ENCODE measurements at places on chromosomes 3 and 15. TPM values are rescaled to one million over a fixed set of nuclear protein-coding genes. Genes with fewer than 3 reads are reported as not detected.

DNA sequence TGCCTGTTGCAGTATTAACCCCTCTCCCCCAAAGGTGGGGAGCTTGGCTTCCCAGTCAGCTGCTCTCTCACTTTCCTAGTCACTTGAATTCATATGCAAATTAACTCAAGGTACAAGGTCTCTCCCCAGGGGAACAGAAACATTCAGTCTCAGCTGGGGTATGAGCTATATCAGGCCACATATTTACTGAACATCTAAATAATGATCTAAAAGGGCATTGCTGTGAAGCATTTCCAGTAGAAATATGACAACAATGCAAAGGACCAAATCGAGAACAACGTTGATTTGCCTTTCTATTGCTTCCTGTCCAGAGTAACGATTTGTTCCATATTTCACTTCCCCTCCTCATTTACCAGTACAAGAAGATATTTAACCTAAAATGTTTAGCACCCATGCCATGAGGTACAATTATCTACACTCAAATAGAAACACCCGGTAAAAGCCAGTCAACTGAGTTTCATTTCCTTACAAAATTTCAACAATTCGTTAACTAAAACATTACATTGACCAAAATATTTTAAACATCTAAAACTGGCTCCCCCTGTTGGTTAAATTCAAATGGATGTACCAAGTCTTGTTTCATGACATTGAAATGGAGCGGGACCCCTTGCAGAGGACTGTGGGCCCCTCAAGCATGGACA, 36.5 kb upstream of the KLHL6 start:
- no peak for DNase-seq

DNA sequence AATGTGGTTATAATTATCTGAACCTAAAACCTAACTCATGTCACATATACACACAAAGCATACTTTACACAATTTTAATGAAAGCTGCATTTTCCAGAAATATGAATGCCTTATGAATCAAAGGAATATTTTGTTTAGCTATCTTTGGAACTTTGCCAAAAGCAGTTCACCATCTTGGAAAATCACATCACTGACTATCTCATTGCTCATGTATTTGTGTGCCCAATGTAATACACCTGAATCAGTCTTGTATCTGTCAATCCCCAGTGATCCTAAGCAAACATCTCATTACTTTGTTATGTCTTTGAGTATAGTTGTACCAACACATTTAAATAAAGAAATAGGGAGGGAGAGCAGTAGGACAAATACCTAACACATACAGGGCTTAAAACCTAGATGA, 15.6 kb upstream of the CD47 start:
- no peak for DNase-seq

GRCh38 chr3:32698506-32698905, 13.5 kb downstream of the CNOT10 start:
- no peak for DNase-seq

GRCh38 chr3:180690061-180690460, 10.8 kb upstream of the CCDC39 start:
- DNase-seq, result no peak

- DNase-seq, result no peak
Measured at GRCh38 chr15:68407886-68408881, 23.8 kb downstream of the ITGA11 start.

DNA sequence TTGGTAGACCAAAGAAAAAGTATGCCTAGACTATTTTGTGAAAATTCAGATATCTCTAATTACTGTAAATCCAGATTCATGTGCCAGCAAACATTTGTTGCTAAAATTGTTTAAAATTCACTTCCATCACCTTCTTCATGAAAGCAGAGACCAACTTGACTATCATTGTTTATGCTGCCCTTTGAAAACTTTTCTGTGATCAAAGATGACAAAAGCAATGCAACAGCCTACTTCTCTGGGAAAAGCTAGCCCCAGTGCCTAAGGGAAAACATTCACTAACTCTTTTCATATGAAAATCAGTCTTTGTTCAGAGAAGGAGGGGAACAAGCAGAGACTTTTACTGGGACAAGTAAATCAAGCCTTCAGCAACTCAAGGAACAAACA, 178.0 kb upstream of the P2RY1 start:
- DNase-seq, result no peak

DNA sequence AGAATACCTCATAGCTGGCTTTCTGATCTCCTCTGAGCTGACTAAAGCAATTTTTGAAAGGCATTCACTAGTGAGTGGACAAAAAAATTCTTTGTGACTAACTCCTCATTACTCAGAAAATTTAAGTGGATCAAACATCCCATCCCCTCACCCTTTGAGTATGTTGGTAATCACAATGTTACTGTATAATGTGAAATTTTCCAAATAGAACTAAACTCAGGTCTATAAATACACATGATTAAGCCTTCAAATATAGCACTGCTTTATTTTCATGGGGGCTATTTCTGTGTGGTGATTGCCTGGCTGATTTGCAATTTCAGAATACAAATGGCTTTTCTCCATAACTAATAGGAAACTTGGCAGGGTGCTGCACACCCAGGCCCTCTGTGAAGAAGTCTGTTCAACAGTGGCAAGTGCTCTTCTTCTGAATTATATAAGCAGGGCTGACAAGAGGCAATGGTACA, 45.9 kb upstream of the ACTC1 start:
- no peak for DNase-seq

- DNase-seq, result no peak
Measured at GRCh38 chr15:85621094-85621493, 173.6 kb downstream of the KLHL25 start.

- DNase-seq, result no peak
Measured at GRCh38 chr3:128872282-128872681, 7.1 kb upstream of the ACAD9 start.

DNA sequence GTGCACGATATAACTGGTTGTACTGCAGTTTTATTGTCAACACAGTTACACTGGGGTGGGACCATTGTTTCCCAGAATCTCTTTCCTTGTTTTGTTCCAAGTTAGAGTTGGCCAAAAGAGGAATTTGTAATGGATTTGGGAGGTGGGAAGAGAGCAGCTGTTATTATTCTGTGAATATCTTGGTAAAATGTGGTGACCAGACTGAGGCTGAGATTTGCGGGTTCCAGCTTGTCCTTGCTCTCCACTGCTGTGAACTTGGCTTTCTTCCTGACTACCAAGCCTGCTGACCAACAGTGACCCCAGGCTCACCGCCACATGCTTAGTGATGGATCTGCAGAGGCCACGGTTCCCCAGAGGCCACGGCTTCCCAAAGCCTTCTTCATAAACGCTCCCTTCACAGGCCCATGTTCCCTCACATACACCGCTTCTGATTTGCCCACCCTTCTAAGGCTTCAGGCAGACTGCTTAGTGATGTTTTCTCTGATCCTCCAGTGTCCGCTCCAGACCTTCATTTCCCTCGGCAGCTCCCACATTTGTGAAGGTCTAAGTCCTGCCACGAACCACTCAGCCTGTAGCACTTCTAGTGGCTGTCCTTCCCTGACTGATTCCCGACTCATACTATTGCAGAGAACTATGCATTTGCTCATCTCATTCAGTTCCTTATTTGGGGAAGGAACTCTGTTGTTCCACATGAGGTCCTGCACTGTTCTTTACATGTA, 525.5 kb upstream of the RGMA start:
- DNase-seq, result no peak

GRCh38 chr3:184257083-184257915, 4.1 kb downstream of the CAMK2N2 start:
- DNase-seq, result no peak

DNA sequence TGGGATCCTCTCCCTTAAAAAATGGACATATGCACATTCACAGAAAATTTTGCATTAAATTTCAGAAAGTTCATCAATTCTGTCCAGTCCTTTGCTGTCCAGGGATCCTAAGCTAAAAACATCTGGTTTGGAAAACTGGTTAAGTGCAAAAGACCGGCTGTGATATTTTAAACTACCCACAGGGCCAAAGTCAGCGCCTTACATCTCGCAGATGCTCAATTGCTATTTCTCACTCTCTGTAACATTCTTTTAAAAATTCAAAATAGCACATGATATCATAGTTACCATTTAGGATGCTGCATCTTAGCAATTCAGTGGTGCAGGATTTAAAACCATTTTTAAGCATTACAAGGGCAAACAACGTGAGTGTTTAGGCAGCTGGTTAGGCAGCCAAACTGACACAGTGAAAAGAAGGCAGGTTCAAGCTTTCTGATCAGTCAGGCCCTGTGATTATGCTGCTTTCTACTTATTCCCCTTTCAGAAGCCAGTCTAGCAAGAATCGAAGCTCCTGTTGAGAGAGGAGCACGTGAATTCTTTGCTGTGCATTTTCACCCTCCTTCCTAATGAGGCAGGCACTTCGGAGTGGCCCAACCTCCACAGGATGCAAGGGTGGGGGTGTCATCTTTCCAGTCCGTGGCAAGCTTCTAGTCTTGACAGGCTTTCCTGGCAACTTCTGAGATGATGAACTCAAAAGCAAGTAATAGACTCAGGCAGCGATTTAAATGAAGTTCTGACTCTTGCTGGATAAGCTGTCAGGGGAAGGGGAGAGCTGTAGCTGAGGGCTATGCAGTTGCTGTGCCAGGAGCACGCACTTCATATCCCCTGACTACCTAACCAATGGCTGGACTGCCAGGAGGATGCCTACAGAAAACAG, 8.8 kb downstream of the PRICKLE2 start:
- no peak for DNase-seq

DNA sequence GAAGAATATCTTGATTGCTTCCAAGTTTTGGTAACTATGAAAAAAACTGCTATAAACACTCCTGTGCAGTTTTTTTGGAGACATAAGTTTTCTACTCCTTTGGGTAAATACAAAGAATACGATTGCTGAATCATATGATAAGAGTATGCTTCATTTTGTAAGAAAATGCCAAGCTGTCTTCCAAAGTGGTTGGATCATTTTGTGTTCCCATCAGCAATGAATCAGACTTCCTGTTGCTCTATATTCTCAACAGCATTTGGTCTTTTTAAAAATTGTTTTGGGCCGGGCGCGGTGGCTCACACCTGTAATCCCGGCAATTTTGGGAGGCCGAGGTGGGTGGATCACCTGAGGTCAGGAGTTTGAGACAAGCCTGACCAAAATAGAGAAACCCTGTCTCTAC, 14.5 kb downstream of the BTD start:
- DNase-seq, result no peak

GRCh38 chr3:85533586-85533985, 574.8 kb downstream of the CADM2 start:
- no peak for DNase-seq

- no peak for DNase-seq
Measured at GRCh38 chr3:96576935-96577334, 237.5 kb upstream of the EPHA6 start.

GRCh38 chr3:129688271-129688895, 81.9 kb upstream of the PLXND1 start:
- no peak for DNase-seq

- DNase-seq, result no peak
Measured at GRCh38 chr15:92928225-92928750, 28.2 kb downstream of the CHD2 start.

GRCh38 chr15:49115062-49115461, 40.3 kb downstream of the COPS2 start:
- DNase-seq, result no peak

DNA sequence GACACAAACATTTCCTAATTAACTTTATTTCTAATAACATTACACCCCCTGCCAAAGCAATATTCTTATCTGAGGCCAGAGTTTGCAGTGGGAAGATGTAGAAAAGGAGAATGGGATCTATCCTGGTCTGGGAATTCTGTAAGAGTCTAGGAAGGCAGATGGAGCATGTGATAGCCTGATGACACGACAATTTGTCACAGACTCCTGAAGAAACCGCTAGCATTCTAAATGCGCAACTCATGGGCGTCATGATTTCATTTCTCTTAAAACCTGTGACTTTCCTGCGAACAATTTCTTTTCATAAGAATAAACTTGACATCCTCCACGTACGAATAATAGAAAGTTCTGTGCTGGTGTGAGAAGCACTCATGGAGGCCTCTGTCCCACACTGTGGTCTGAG, 72.9 kb upstream of the ATP10A start:
- DNase-seq, result no peak

GRCh38 chr3:63911509-63911872, 692 bp downstream of the SCAANT1 start:
- no peak for DNase-seq

- no peak for DNase-seq
Measured at GRCh38 chr3:31370681-31371080, 162.0 kb upstream of the STT3B start.

The PLSCR5 gene
- total RNA-seq, result not detected

The PIERCE2 gene
- total RNA-seq, result 2.2 TPM

The P2RY14 gene
- 12.8 TPM for total RNA-seq

The EAF1 gene
- total RNA-seq, result 53.0 TPM

The LEKR1 gene
- total RNA-seq, result not detected

The KCNMB2 gene
- total RNA-seq, result not detected

The HIGD2B gene
- total RNA-seq, result not detected

The CPNE4 gene
- total RNA-seq, result not detected

The SHC4 gene
- not detected for total RNA-seq

The SLC35G2 gene
- total RNA-seq, result 9.1 TPM

The NR2E3 gene
- 0.24 TPM for total RNA-seq

The CA12 gene
- total RNA-seq, result 1.6 TPM

The PODXL2 gene
- 2.5 TPM for total RNA-seq

The GUCA1C gene
- total RNA-seq, result not detected

The GOLGA8S gene
- 0.09 TPM for total RNA-seq

All from omental fat pad (tissue), 4 donors.